ENCODE measurements at places on chromosomes 3 and 15.

- no peak for DNase-seq
Measured at GRCh38 chr3:20668411-20668810, 482.4 kb upstream of the SGO1 start.

DNA sequence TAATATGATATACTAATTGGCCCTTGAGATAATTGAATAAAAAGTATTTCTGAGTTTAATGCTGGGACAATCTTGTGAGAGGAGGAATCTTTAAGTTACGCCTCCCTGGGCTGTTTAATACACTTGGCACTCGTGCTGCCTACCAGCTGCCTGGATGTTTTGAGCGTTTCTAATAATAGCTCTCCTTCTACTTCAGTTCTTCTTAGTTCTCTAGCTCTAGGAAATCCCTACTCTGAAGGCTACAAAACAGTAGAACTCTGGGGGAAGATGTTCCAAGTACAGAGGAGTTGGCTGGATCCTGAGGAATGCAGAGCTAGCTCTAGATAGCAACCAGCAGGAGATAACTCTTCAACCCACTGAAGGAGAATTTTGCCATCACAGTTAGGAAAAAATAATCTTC, 3.5 kb downstream of the NAALADL2 start:
- no peak for DNase-seq

DNA sequence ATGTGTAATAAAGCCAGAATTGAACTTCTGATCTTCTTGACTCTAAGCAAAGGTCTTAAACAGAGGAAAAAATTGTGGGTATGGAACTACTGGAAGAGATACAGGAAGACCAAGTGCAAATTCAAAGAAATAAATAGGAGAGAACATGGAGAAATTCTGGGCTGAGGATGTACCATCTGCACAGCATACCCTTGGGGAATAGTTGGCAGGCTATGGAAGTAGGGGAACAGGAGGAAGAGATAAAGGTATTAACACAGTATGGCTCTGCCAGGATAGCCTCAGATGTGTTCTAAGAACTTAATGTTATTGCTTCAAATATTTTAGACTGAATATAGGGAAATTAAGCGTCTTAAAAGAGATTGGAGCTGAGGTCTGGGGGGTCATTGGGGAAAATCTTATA, 485.4 kb downstream of the CNTN3 start:
- no peak for DNase-seq

DNA sequence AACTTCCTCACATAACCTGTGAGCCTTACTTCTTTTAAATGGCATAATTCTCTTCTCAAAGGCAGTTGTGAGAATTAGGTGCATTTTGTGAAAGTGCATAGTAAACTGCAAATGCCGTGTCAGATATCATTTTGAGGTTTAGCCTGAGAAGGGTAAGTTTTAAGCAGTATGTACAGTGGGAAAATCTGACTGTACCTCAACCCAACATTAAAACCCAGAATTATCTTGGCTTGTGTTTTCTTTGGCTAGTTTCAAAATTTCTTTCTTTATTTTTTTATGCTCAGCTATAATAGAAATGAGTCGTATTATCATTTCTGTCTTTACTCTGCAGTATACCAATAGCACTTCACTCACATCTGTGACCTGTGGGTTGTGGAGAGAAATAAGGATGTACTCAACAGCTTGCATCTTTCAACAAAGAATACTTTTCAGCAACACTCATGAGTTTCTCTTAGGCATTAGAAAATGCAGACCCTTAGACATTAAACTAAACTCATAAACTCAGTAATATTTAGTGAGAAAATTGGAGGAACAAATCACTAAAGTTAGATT, 65.7 kb downstream of the RASA2 start:
- no peak for DNase-seq

DNA sequence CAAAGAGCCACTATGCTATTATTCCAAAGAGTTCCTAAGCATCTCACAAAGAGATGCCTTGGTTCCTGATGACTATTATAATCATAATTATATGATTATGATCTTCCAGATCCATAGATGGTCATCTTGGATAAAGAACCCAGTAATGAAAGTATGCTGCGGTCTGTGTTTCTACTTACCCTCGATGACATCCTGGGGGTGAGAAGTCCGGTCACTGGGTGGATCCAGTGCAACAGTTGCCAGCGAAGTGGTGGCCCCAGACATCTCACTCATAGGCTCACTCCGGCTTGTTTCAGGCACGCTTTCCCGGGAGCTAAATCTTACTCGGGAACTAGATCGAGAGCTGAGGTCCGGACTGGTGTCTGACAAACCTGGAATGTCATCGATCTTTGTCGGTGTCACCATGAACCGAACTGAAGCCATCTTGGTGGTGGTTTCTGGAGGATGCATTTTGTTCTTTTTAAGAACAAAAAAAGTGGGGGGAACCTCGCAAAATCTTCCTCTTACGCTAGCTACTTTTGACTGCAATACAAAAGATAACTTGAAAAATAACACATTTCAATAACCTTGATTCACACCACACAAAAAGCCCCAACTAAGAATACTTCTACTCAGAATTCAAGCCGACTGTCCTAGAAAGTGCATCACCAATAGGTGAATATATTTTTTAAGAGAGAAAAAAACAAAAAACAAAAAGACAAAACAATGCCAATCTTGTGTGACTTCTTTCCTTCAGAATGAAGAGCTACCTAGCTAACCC, 1.2 kb downstream of the SLC12A6 start:
- no peak for DNase-seq

DNA sequence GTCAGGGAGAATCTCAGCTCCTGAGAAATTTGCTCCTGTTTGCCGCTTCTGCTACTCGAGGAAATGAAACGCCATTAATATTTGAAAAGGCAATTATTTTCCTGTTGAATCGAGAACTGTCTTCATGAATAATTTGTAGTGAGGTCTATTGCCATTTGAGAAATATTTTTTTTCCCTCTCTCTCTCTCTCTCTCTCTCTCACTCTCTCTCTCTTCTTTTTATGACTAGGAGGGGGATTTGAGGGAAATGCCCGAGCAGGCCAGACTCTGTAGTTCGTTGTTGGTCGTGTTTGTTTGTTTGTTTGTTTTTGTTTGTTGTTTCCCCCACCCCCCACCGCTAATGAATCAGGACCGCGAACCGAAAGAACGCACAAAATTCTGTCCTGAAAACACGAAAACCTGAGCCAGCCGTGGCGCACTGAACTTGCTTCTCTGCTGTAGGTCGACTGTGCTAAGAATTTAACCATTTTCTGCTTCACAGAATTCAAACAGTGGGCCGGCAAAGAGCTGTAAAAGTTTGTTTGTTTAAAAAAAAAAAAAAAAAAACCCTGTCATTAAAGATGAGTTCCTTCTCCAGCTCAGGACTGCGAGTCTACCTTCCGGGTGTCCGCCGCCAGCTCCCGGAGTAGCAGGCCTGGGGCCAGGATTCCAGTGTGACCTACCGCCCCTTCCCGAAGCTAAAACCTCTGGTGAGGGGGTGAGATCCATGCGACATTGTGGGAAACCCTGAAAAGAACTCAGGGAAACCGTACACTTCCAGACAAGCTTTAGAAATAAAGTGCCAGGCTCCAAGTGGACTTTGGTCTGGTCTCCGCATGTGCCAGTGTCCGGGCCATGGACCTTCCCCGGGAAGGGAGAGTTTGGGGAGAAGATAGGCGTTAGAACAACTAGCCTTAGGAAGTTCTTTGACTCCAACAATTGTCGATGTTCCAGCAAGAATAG, 12.1 kb downstream of the ZIC4 start:
- no peak for DNase-seq

GRCh38 chr15:61777689-61778088, 282.6 kb downstream of the VPS13C start:
- no peak for DNase-seq

GRCh38 chr3:37912052-37912733, 50.5 kb downstream of the CTDSPL start:
- DNase-seq, result no peak

DNA sequence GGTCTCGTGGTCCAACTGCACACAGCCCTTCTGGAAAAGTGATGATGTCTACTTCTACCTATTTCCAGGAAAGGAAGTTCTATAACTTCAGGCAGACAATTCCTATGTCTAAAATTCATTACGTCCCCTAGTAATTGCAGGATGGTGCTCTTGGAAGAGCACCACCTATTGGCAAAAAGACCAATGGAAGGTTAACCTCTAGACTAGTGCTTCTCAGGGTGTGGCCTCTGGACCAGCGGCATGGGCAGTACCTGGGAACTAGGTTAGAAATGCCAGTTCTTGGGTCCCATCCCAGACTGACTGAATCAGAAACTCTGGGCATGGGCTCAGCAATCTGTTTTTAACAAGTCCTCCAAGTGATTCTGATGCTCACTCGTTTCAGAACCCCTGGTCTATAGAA, 258.3 kb upstream of the ICE2 start:
- DNase-seq, result no peak

- DNase-seq, result no peak
Measured at GRCh38 chr3:158405507-158405906, 165.5 kb upstream of the MLF1 start.

- DNase-seq, result no peak
Measured at GRCh38 chr15:23385886-23386430, 31.4 kb downstream of the GOLGA8S start.

GRCh38 chr15:77179541-77179998, 108.7 kb upstream of the TSPAN3 start:
- DNase-seq, result no peak

DNA sequence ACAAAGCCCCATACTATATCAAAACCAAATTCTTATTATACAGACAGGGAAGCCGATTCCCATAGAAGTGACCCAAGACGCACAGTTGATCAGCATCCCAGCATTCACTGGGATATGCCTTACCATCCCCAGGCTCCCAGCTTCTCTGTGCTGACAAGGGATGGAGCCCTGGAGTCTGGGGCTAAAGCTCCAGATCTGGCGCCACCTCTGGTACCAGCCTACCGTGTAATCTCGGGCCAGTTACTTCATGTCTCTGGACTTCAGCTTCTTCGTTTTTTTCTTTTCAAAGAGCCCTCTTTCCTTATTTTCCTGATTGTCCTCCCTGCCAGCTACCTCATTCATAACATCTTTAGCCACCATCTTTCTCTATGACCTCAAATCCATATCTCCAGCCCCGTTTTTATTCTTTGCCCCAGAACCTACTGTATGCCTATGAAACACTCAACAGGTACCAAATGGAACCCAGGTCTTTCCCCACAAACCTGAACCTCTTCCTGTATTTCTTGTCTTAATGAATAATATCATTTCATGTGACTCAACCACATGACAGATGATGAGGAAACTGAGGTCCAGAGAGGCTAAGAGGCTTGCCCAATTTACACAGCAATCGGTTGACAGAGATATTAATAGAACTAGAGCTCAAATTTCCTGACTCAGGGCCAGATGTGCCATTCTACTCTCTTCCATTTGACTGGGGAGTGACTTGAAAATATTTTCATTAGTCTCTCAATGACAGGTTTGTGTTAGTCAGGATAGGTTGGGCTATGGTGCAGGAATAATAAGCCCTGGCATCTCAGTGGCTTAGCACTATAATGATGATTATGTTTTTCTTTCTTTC, 85.4 kb upstream of the TLE3 start:
- DNase-seq, result no peak

- no peak for DNase-seq
Measured at GRCh38 chr3:183515968-183516851, 39.3 kb downstream of the KLHL6 start.

DNA sequence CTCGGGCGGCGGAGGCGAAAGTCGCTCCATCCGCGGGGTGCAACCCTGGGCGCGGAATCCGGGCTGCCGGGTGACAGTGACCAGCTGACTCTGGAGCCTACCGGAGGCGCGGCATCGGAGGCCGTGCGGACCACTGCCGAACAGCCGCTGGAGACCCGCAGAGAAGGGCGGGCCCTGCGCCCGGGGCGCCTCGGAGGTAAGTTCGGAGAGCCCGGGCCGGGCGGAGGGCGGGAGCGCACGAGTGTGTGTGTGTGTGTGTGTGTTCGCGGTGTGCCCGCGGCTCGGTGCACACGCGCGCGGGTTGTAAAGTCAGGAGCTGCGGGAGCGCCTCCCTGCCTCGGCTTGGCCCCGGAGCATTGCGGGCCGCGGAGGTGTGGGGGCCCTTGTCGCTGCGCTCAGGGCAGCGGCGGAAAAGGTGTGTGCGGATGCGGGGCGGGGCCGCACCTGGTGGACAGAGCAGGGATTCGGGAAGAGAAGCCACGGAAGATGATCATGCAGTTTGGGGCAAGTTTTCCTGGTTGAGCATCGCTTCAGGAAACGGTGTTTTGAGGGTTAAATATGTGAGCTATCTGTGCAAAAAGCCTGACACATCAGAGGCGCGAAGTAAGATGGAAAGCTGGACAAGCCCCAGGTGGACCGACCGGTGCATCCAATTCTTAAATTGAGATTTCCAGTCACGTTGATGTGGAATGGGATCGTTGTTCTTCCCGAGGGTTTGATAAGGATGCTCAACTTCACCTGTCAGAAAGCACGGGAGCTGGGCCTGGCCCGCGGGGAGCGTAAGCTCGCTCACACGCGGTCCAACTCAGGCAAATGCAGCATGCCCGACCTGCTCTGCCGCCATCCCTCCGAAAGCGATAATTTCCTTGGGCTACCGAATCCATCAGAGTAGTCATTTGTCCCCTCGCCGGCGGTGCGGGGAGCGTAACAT, 474 bp downstream of the MINAR1 start:
- no peak for DNase-seq

- DNase-seq, result no peak
Measured at GRCh38 chr3:7204848-7205156, 343.9 kb downstream of the GRM7 start.

GRCh38 chr3:42662813-42663535, 9.5 kb downstream of the ZBTB47 start:
- DNase-seq, result no peak

DNA sequence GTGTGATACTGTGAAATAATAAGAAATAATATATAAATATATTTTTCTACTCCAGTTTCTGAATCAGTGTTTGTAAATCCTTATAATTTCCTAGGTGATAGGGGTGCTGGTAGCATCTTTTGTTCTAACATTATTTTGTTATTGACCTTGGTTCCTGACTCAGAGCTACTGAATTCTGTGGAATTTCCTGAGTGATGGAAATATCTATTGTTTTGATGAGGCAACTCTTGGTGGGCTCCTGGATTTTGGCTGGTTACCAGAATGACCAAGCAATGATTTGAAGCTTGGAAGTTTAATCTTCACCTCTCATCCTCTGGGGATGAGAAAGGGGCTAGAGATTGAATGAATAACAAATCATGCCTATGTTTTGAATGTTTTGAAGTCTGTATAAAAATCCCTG, 377.3 kb downstream of the LPP start:
- no peak for DNase-seq

DNA sequence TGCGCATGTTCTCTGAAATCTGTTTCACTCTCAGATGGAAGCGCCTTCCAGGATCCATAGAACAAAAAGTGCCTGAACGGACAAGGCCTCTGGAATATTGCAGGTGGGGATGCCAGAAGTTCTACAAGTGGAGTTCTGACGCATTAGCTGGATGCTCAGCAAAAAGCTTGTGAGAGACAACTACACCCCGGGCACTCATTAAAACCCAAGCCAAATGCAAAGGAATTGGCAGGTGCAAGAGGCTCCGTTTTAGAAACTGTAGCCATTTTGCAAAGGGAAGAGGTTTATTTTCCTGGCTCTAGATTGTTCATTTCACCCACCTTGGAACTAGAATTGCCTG, 35.2 kb upstream of the SLC24A5 start:
- no peak for DNase-seq

GRCh38 chr3:66361356-66361755, 139.5 kb downstream of the LRIG1 start:
- DNase-seq, result no peak

GRCh38 chr3:72494626-72495025, 353.6 kb downstream of the SHQ1 start:
- no peak for DNase-seq

GRCh38 chr15:73305331-73306211, 63.2 kb downstream of the HCN4 start:
- peak; percentile 26 for DNase-seq

- DNase-seq, result no peak
Measured at GRCh38 chr3:124699686-124700396, 30.4 kb upstream of the UMPS start.

Measured in LoVo (cell line).